ENCODE measurements at places on chromosomes 5 and 9. TPM values are rescaled to one million over a fixed set of nuclear protein-coding genes. Genes with fewer than 3 reads are reported as not detected.

- DNase-seq = peak; percentile 78
Measured at GRCh38 chr5:103562453-103563157, at the start of gene NUDT12. TSS of gene NUDT12 (minus strand) at chr5:103562789. CDS start at chr5:103560248, 2,541 bp downstream.

DNA sequence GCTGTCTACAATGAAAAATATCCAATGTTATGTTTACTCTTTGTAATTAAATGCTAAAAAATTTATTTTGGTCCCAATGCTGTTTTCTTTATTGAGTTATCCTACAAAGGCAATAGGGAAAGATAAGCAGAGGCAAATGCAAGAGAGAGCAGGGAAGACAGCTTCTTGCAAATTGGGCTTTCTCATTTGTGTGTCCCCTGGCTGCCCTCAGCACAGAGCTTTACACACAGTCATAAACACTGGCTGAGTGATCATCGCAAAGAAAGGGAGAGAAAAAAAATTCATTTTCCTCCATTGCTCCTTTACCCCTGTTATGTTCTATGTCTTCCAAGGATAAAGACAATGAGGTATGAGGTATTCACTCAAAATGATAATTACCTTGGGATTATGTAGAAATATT, 2.3 kb upstream of the TSSK1B start:
- no peak for DNase-seq

GRCh38 chr9:108784998-108785397, 70.8 kb downstream of the ACTL7B start:
- DNase-seq = no peak

DNA sequence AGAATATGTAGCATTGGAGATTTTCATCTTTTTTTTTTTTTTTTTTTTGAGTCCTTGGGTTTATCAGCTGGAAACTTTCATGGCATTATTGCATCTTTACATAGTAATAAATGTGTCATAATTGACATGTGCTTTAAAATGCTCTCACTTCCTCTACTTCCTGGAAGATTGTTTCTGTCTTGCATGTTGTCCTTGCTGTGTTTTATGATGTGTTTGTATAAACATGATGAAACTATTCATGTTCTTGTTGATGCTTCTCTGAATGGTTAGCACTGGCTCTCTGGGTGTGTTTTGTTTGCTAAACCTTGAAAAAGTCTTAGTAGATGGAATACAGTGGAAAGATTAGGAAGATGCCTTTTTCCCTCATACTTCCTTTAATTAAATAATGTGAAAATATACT, 87.9 kb downstream of the IQGAP2 start:
- no peak for DNase-seq

Gene ADAMTSL2
- 5.1 TPM for total RNA-seq

DNA sequence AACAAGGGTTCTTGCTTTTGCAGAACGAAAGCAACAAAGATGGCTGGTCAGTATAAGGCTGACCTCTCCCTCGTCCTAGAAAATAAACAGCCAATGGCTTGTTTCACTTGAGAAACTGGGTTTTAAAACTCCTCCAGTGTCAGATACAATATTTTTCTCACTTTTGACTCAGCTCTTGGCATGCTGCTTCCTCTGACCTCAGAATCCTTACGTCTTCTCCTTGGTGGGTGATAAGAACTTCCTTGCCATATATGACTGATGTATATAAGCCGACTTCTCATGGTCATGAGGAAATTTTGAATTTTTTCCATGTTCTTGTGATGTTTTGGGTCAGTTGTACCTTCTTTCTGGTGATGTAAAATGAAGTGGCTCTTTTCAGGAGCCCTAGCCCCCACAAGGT, 3.8 kb downstream of the ZNF618 start:
- DNase-seq = no peak

Gene SH3TC2
- total RNA-seq = 15.7 TPM

DNA sequence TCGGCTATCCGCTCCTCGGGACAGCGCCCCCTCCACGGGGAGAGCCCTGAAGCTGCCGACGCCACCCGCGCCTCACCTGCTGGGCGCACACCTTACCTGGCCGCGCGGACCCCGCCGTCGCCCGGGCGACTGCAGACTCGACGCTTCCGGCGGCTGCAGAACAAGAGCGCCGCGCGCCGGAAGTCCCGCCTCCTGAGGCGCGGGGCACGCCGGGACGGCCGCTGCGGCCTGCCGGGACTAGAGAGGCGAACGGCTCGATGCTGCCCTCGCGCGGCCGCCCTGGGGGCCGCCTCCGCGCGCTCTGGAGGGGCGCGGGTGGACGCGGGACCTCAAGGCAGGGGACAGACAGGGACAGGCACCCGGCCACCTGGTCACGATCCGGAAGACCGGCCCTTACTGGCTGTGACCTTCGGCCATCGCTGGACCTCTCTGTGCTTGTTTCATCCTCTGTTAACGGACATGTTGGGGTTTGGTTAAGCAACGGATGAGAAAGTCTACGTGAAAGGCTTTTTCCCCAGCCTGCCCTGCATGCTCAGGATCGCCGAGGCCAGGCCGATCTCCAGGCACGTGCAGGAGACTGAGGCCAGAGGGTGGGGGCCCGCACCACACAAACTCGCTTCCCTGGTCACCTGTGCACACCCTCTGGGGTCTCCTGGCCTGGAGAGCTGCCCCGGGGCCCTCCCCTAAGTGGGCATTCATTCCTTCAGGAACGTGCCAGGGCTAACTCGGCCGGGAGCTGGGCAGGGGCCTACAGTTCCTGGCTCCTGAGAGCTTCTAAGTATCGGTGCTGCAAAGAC, at the start of gene SNAPC4:
Gene SNAPC4, minus strand, starts transcription at position 133 of the 797 bp plus-strand sequence. CDS start 1,742 bp downstream, outside the sequence.
- DNase-seq = peak; percentile 95

Measured in left ventricle myocardium superior (tissue), 1 donor.